Omental fat pad (tissue), 4 donors: ENCODE measurements at places on chromosomes 13 and 19. TPM values are rescaled to one million over a fixed set of nuclear protein-coding genes. Genes with fewer than 3 reads are reported as not detected.
A peak's percentile ranks its signal among the peaks of the same experiment; 100 is the strongest.

Gene ADPRHL1
- total RNA-seq: 0.72 TPM

Gene YJEFN3
- total RNA-seq: 0.84 TPM

DNA sequence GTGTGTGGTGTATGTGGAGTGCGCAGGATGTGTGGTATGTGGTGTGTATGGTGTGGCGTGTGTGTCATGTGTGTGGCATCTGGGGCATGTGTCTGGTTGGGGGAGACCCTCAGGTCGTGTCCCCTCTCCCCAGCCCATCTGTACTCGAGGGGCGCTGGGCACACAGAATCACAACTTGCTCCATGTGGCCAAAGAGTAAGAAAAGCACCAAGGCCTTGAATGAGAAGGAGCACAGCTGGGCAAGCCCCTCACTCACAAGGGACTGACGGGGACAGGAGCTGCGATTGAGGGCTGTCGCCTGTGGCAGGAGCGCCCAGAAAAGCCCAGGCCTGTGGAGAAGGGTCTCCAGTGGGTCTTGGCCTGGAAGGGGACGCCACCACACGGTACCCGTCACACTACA, 62.8 kb downstream of the PEPD start:
- DNase-seq: no peak

DNA sequence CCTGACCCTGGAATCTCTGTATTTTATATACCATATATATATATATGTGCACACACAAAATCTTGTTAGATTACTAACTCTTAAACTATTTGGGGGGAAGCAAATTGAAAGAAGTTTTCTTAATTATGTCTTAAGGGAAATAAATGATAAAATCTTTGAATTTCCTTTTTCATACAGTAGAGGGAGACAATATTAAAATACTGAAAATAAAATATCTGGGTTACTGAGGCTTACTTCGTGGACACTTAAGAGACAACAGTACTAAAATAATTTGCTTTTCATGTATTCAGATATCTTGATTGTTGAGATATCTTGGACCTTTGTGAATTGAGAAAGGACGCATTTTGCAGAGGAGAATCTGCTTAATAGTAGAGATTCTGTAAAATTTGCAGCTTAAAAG, 17.0 kb downstream of the SUGT1 start:
- DNase-seq: no peak

Gene VRK3
- total RNA-seq: 43.0 TPM

Gene P2RY11
- 5.6 TPM for total RNA-seq

Gene NLRP4
- not detected for total RNA-seq

Gene GRIN3B
- not detected for total RNA-seq

Gene IL4I1
- 1.5 TPM for total RNA-seq

Gene NLRP5
- total RNA-seq: not detected

GRCh38 chr13:30927595-30927994, 4.9 kb upstream of the TEX26 start:
- no peak for DNase-seq

Gene ZNF570
- total RNA-seq: 7.7 TPM

GRCh38 chr13:45368005-45368404, 27.0 kb upstream of the TPT1 start:
- DNase-seq: no peak

DNA sequence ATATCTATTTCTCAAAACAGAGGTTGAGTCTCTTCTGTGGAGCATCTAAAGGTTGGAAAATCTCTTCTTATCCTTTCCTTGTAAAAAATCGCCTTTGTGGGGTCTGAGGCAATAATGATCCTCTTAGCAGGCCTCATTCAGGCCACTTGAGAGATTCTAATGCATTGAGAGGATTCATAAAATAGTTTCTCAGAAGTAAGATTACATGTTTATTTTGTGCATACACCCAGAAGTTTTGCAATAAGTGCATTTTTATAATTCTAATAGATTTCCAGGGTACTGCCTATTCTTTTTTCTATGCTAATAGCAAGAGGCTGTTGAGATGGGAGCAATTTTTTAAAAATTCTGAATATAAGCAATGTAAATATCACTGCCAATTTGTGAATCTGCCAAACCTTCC, 342.2 kb upstream of the KLF12 start:
- no peak for DNase-seq

Gene RGS9BP
- 0.31 TPM for total RNA-seq

DNA sequence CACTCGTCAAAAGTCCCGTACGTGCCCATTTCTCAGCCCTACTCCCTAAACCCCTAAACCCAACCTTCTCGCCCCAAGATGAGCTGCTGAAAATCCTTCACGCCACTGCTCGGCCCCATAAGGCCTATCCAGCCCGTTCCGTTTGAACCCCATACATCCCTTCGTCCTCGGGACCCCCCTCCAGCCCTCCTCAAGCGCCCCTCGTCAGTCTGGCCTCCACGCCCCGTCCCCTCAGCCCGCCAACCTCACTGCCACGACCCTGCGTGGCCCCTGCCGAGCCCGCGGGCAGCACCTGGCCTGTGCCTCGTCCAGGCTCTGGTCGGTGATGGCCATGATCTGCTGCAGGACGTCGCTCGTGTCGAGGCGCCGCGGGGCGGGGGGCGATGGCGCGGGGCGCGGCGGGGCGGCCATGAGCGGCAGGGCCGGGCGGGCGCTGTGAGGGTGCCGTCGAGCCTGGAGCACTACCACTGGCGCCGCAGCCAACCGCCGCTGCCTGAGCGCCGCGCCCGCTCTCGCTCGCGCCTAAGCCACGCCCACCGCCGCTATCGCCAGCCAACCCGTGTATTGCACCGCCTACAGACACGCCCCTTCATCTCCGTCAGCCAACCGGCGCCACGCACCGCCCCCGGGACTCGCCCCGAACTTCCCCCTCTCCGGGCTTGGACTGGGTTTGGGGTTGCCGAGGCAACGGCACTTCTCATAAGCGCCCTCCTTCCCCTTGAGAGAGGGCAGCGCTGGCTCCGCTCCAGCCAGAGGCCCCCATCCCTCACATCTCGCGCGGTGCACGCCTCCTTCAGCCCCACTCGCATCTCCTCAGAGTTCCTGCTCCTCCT, at the start of gene PBX4:
TSS of gene PBX4 (minus strand) at position 469 of the 833 bp plus-strand sequence. CDS start at position 411, 58 bp downstream.
- DNase-seq: peak; percentile 81

Gene CCDC8
- total RNA-seq: 1.7 TPM

Gene GNA15
- 33.7 TPM for total RNA-seq

Gene CABP5
- total RNA-seq: not detected

Gene TM9SF2
- total RNA-seq: 72.1 TPM

Gene TTC9B
- total RNA-seq: 0.28 TPM

GRCh38 chr13:28640861-28641599, 17.9 kb upstream of the POMP start:
- no peak for DNase-seq

DNA sequence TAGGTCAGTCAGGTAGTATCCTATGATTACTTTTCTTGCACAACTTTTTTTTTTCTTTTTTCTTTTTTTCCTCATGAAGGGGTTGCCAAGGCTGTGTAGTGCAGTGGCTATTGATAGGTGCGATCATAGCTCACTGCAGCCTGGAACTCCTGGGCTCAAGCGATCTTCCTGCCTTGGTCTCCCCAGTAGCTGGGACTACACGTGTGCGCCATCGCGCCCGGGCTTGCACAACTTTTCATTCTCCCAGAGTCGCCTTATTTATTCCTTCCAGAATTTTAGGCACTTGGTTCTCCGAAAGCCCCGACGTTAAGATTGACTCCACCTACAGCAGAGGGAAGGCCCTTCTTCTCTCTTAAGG, 867 bp upstream of the ZNF613 start:
- no peak for DNase-seq
